ENCODE measurements at places on chromosomes 3 and 15.

- DNase-seq = peak; percentile 70
Measured at GRCh38 chr3:15405448-15406050, 21.8 kb downstream of the METTL6 start.

DNA sequence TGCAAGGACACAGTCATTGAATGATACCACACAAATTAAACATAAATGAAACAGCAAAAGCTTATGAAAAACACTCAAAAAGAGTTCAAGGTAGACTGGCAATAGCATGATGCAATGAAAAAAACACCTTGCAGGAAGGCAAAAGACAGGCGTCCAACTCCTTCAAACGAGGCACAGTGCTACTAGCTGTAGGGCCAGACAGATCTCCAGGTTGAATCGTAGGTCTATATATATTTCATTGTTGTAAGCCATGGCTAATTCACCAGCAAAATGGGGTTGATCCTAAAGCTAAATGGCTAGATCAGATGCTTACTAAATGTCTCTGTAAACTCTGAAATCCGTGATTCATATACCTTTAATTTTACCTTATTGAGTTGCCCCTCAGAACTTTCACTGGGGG, 94.2 kb downstream of the THRB start:
- DNase-seq = no peak

DNA sequence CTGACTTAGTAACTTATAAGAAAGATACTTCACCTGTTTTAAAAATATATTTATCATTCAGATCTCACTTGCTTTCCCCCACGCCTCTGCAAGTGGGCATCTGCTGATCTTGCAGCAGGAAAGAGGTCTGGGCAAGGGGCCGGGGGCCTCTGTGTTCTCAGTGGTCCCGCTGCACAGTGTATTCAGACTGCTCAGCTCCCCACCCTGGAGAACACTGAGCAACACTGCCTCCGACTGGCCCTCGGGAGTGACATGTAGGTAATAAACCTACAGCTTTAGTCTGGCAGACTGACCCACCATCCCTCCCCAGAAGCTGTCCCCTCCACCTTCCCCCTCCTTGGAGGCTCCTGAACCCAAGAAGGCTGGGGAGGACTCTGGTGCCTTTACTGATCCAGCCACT, 43.8 kb downstream of the GABRB3 start:
- no peak for DNase-seq

DNA sequence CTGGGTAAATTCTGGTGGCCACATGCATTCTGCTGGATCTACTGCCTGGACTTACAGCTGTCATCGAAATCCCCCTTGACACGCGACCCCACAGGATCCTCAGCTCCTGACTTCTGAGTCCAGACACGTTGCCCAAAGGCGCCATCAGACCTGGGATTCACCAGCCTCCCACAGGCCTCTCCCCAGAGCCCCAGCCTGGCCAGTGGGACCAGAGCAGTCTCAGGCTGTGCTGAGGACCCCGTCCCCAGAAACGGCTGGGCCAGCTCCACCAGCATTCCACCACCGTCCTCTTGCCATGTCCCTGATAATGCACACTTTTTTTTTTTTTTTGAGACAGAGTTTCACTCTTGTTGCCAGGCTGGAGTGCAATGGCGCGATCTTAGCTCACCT, 166.1 kb downstream of the LRRK1 start:
- DNase-seq = no peak

DNA sequence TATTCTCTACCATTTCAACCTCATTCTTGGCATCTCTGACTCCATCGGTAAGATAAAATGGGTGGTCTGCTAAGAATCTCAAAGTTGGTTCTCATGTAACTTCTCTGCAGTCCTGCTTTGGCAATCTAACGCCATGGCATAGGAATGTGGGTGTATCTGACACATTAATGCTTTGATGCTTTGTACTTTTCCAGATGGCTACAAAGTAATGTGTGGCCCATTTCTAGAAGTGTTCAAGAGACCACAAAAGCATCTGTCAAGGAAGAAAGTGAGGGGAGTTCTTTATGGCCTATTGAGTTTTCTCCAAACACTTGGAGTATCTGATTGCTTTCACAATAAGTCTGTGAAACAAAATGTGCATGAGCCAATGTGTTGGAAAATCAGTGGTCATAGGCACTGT, 339.9 kb upstream of the TGFBR2 start:
- DNase-seq = no peak

GRCh38 chr3:107241217-107241616, 136.0 kb upstream of the CCDC54 start:
- peak; percentile 55 for DNase-seq

GRCh38 chr15:78263351-78263781, 996 bp upstream of the DNAJA4 start:
- no peak for DNase-seq

- DNase-seq = no peak
Measured at GRCh38 chr15:51973220-51973619, 1.6 kb upstream of the LEO1 start.

DNA sequence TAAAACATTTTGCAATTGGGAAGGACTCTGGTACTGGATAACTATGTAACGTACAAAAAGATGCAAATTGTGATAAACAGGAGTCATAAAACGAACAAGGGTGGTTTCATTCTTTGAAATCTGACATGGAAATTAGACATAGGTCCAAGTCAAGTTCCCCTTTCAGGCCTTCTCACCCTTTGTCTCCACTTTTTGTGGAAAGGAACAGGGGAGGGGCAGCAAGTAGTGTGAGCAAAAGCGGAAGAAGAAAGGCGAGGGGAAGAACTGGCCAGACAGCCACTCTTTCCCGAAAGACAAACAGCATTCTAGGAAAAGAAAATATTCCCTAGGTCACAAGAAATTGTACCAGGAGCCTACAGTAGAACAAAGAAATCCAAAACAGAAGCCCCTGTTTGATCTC, 52.6 kb downstream of the MCF2L2 start:
- no peak for DNase-seq

DNA sequence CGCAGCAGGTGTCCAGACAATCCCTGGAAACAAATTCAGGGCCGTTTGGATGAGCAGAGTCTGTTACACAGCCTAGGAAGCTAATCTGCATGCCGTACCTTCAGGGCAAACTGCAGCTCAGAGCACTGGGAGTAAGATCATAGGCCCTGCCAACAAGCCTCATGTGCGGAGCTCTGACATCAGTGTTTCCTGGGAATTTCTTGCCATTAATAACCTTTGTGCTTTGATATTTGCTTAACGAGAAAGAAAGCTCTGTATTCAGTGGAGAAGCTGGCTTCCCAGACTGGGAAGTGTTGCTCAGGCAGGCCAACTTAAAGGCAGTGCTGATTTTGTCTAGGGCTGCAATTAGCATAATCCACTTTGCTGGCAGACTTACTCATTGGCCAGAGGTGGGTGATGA, 116.1 kb upstream of the KLHL25 start:
- peak; percentile 45 for DNase-seq
